A549 treated with RU486 at 1 μM for 4 hours (cell line): ENCODE measurements at places on chromosomes 11 and 22. TPM values are rescaled to one million over a fixed set of nuclear protein-coding genes. Genes with fewer than 3 reads are reported as not detected.

Gene PIWIL4
- 0.19 to 0.25 TPM (median 0.21 TPM) in 4 of 5 replicates, not detected in the other for total RNA-seq

Gene ABCG4
- 0.18 to 0.37 TPM (median 0.21 TPM) in 5 replicates for total RNA-seq

Gene CHRNA10
- total RNA-seq, result 0.78 to 1.8 TPM (median 1.1 TPM) in 5 replicates

Gene RTN4R
- 5.6 to 12.3 TPM (median 10.0 TPM) in 5 replicates for total RNA-seq

Gene FAR1
- 43.2 to 62.2 TPM (median 58.9 TPM) in 5 replicates for total RNA-seq

Gene KIRREL3
- total RNA-seq, result 9.3 to 11.2 TPM (median 10.4 TPM) in 5 replicates

Gene LMO1
- total RNA-seq, result 1.8 to 3.4 TPM (median 3.3 TPM) in 5 replicates

Gene OR4D11
- total RNA-seq, result not detected in 5 replicates

Gene OR8G5
- not detected in 5 replicates for total RNA-seq

Gene PKP3
- total RNA-seq, result 26.4 to 39.8 TPM (median 36.5 TPM) in 5 replicates

Gene RAB39A
- total RNA-seq, result 0.18 to 0.62 TPM (median 0.47 TPM) in 5 replicates

Gene FERMT3
- total RNA-seq, result 1.0 to 3.1 TPM (median 1.7 TPM) in 5 replicates

Gene SLC22A6
- total RNA-seq, result not detected in 5 replicates
